WTC11 (cell line): ENCODE measurements at places on chromosomes 11 and 22.
A peak's percentile ranks its signal among the peaks of the same experiment; 100 is the strongest.

GRCh38 chr11:117456027-117456720 is 128.5 kb downstream of the CEP164 start:
- no peak for DNase-seq

DNA sequence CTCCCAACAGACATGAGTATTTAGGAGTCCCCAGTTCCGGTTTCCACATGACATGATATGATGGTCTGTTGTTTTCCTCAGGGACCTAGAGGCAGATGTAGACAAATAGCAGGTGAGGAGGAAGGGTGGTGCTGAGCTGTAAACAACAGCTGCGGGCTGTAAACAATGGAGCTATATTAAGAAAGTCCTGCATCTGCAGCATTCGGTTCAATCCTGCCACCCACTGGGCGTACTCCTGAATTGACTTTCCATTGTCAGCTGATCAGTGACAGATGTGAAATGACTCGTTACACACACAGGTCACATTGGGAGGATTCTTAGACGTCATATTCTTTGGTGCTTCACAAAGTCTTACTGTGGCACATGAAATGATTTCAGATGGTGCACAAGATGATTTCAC is 26.8 kb upstream of the RAG1 start:
- peak; percentile 25 for DNase-seq

DNA sequence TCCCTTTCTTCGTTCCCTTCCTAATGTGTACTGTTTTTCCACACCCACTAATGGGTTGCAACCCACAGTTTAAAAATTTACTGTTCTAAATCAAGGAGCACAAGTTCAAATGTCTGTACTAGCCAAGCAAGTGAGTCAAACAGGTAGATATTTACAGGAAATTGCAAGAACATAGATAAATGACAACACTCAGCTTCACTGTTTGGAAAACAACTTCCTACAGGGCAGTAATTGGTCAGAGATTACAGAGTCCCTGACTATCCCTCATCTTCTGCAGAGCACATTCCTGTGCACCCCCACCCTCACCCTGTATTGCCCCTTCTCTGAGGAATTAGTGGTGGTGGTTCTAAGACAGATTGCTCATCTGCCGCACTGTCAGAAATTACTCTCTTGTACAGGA is 1.9 kb downstream of the SERPING1 start:
- DNase-seq = no peak

GRCh38 chr22:50299785-50300619 is 7.4 kb downstream of the PLXNB2 start:
- peak; percentile 85 for DNase-seq

DNA sequence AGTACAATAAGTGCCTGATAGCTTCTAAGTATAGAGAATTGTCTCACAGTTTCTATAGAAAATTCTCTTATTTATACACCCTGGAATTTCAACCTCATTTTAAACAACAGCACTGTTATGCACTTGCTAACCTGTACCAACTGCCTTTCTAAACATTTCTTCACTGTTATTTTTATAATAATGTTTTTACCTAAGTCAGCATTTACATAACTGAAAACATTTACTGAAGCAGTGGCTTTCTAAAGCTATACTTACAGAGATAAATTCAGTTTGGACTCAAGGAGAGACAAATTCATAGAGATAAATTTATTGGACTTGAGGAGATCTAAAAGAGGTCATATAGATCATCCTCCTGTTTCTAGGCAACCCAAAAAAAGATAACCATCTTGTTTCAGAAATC is 686.6 kb upstream of the FAT3 start:
- DNase-seq = no peak

GRCh38 chr11:112748713-112749543 is 212.3 kb upstream of the NCAM1 start:
- DNase-seq = no peak

GRCh38 chr11:114187173-114187572 is 109.0 kb upstream of the NNMT start:
- DNase-seq = no peak

DNA sequence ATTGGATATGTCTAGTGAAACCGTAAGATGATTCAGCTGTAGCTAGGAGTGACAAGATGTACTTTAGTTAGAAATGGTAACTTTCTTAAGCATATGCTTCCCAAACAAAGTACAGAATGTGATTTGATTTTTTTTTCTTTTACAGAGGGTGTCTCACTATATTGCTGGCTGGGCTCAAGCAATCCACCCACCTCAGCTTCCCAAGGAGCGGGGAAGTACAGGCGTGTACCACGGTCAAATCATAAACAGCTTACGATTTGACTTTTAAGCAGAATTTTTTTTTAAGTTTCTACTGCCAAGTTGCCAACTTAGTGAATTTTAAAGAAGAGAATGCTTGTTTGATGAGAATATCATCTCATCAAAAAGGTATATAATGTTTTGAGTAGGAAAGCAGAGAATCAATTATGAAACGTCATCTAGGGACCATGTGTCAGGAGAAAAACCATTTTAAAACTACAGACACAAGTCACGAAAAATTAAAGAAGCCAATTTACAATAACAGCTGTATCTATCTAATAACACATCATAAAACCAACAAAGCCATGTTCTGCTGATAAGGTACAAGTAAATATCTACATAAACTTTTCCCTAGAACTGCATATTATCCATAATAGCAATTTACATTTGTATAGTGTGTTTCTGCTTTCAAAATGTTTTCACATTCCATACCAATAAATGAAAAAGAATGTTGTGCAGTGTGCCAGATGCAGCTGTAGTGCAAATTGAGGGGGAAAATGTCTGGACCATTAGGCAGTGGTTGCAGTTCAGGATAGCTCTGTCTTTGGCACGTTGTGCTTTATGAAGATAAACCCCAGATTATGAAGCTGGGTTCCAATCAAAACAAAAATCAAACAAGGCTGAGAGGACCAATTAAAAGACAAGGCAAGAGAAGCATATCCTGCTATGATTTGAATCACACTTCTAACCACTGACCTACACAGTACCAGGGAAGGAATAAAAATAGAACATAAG is 33.7 kb upstream of the USP47 start:
- DNase-seq = no peak

DNA sequence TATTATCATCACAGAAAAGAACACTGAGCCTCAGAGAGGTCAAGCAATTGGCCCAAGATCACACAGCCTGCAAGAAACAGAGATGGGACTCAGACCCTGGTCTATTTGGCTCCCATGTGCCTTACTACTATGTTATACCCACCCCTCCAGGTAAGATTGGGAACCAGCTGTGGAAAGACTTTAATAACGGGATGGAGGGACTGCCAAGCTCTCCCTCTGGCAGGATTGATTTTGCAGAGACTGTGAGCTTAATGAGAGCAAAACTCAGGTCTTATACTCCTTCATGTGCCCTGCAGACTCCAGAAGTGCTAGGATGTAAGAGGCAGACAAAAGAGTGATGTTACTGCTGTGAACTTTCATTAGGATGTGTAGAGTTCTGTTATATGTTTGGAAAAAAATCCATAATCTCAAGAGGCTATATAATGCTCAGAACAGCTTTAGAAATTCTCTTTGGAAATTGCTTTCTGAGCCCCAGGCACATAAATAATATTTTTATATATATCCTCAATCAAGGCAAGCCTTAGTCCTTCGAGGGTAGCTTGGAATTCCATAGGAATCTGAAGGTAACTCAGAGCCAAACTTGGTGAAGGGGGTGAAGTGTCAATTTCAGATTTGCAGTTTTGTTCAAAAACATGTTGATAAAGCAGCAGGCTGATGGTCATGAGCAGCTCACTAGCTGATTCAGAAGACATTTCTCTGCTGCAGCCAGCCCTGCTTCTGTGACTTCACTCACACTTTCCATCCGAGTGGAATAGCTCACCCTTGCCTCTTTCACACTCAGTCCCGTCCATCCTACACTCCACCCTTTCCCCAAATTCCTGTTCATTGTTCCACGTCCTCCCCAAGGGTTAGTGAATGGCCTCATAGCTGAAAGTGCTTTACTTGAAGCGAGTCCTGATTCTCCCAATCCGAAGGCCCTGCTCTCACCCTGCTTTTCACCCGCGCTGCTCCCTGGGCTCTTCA is 188.8 kb downstream of the SNX19 start:
- no peak for DNase-seq

- DNase-seq = no peak
Observed at GRCh38 chr11:6459099-6459450, 14.7 kb downstream of the TRIM3 start.

DNA sequence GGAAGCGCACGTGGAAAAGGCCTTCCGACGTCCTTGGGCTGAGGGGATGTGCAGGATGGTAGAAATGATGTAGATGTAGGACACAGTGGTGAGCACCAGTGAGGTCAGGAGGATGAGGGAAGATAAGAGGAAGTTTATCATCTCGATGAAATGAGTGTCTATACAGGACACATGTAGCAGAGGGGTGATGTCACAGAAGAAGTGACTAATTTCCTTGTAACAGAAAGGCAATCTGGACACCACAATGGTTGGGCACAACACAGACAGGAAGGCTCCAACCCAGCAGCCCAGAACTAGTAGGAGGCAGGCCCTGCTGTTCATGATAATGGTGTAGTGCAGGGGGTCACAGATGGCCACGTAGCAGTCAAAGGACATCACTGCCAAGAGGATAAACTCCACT is 35.0 kb upstream of the OR6M1 start:
- DNase-seq = no peak

GRCh38 chr11:73252577-73253191 is 19.5 kb upstream of the P2RY6 start:
- DNase-seq = peak; percentile 3

- peak; percentile 64 for DNase-seq
Observed at GRCh38 chr22:39997939-39998726, 3.4 kb downstream of the FAM83F start.

DNA sequence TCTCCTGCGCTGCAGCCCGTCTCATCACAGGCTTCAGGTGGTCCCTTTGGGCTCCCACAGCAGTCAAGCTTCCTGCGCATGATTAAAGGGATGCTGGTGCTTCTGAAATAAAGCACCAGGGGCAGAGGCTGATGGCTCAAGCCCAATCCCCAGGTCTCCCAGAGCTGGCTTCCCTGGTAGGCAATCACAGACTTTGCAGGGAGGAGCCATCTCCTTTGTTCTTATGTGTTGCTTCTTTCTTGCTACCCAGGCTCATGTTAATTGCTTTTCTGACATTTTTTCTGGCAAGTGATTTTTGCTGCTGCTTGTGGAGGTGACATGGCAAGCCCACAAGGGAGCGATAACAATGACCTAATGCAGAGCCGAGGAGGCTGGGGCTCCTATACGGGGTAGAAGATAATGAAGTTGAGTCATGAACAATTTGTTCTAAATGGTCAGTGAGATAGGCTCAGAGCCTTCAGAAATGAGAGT is 25.2 kb upstream of the PLET1 start:
- DNase-seq = no peak
